HTR-8/SVneo (cell line): ENCODE measurements at places on chromosomes 6 and 20.

DNA sequence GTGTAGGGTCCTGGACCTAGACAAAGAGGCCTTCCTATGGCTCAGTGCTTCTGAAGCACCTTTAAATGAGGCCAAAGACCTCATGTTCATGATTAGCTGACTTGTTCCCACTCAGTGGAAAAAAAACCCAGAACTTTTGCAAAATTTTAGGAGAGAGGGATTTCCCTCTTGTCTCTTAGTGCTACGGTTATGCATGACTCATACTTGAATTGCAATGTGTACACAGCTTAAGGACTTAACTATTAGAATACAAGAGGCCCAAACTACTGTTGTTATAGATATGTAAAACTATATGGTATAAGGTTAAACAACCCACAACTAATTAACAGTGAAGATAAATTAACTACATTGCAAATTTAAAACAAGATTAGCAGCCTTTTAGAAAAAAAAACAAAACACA is 32.3 kb upstream of the HLA-A start:
- no peak for DNase-seq

- DNase-seq, result no peak
Observed at GRCh38 chr20:45372241-45372640, 5.9 kb downstream of the TP53TG5 start.

GRCh38 chr6:100186552-100186951 is 192.5 kb upstream of the MCHR2 start:
- DNase-seq, result no peak

- DNase-seq, result no peak
Observed at GRCh38 chr6:81906041-81906440, 153.6 kb upstream of the TENT5A start.

DNA sequence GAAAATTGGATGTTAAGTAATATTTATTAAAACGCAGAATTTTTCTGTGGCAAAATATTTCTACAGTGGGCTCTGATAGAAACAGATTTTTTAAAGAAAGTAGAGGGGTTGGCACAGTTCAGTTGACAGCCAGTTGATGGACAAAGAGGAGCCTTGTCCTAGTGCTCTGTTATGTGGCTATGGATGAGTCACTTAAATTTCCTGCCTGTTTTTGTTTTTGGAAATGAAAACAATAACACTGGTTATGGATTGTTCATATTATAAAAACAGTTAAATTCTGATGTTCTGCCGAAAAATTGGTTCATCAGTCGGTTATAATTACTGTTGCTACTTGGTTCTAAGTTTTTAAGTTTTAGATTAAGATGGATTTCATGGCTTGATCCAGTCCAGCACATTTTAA is 42.8 kb downstream of the MYO6 start:
- peak; percentile 20 for DNase-seq

GRCh38 chr20:46994341-46994740 is 99.7 kb downstream of the EYA2 start:
- no peak for DNase-seq

GRCh38 chr6:108302386-108302785 is 7.5 kb downstream of the AFG1L start:
- no peak for DNase-seq

DNA sequence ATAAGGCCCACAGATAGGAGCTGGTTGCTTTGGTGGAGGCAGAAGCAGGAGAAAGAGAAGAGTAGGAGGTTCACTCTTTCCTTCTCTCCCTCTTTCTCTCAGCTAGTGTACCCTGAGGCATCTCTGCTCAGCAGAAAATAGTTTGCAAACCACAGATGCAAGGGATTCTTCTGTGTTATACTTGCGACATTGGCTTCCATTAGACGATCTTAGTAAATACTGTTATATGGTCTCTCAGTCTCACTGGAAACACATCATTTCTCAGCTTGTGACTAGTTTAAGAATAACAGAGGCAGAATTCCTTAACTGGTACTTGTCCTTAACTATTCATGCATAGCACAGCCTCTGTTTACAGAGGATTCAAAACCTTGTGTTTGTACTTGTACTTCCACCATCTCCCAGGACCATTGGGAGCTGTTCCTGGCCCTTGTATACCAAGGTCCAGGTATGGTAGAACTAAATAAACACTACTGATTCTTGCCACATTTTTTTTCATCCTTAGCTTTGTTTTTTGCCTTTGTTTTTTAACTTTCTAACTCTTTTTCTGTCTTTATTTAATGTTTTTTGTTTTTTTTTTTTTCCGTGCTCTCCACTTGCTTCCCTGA is 218.2 kb downstream of the OTOR start:
- DNase-seq, result no peak

GRCh38 chr20:48706710-48707365 is 121.0 kb downstream of the PREX1 start:
- DNase-seq, result no peak

GRCh38 chr20:13271977-13272975 is 51.2 kb downstream of the ISM1 start:
- DNase-seq, result no peak

- no peak for DNase-seq
Observed at GRCh38 chr6:126698732-126699240, 358.9 kb downstream of the CENPW start.

DNA sequence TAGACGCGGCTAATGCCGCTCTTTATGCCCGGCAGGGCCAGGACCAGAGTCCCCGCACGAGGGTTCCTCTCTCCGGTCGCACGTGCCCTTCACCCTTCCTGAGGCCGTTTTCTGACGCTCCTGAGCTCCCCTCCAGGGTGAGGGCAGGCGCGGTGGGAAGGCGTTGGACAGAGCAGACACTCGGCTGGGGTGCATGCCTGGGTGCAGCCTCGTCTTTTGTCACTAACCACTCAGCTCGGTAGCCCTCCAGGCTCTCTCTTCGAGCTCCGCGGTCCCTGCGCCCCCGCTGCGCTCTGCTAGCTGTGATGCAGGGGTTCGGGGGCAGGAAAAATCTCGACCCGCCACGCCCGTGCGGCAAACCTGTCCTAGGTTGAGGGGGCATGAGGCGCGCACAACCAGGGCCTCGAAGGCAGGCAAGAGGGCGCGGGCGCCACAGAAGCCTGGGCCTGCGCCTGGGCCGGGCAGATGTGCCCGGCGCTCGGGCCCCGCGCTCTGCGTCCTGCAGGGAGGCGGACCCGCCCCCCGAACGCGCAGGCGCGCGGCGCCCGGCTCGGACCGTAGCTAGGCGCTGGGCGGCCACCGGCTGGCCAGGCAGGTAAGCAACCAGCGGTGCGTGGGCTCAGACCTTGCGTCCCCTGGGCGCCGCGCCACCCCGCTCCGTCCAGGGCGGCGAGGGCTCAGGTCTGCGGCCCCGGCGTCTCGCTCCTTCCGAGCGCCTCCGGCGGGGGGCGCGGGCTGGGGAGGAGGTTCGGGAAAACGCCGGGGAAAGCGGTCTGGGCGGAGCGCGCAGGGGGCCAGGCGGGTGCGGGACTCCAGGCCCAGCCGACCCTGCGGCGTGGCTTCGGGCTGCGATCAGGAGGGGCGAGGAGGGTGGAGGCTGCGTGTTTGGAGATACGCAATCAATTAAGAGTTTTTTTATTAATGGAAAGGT is at the start of gene L3MBTL1:
L3MBTL1 (plus strand) TSS at position 548 of the 931 bp plus-strand sequence. CDS start 5,807 bp downstream, outside the sequence.
- DNase-seq, result peak; percentile 97

- DNase-seq, result no peak
Observed at GRCh38 chr6:43812850-43813578, 43.0 kb downstream of the VEGFA start.

GRCh38 chr20:10492844-10493243 is 57.7 kb downstream of the SLX4IP start:
- DNase-seq, result no peak

- no peak for DNase-seq
Observed at GRCh38 chr6:25714765-25715164, 39.8 kb upstream of the SLC17A4 start.

DNA sequence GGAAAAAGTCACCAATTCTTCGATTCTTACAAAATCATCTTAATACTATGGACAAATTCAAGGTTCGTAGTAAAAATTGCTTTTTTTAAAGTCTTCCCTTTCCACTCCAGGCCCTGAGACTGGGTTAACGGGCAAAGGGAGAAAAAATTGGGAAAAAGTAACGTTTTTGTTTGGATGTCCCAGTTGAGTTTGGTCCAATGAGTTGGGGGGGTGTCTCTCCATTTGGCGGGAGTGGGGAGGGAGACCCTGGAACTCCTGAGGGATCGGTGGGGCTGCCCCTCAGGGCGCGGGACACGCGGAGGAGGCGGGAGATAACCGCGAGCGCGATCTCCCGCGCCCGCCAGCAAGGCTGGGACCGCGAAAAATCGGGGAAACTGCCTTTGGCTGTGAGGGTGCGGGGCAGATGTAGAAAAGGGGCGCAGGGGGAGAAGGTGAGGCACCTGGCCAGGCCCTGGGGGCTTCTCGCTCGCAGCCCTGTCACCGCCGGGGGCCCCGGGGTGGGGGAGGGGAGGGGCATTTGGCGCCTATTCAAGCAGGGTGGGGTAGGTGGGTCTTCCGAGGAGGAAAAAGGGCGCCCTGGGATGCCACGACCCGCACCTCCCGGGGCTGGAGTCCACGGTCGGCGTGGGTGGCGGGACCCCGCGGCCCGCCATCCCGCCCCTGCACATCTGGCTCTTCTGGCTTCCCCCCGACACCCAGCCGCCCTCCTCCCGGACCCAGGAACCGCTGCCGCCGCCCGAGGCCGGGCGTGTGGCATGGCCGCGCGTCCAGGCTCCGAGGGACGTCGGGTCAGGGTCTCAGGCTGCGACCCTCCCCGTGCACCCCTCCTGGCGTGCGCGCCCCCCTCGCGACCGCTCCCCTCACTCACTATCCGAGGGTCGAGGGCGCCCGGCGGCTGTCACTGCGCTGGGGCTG is 595 bp downstream of the FBXO5 start:
- no peak for DNase-seq

DNA sequence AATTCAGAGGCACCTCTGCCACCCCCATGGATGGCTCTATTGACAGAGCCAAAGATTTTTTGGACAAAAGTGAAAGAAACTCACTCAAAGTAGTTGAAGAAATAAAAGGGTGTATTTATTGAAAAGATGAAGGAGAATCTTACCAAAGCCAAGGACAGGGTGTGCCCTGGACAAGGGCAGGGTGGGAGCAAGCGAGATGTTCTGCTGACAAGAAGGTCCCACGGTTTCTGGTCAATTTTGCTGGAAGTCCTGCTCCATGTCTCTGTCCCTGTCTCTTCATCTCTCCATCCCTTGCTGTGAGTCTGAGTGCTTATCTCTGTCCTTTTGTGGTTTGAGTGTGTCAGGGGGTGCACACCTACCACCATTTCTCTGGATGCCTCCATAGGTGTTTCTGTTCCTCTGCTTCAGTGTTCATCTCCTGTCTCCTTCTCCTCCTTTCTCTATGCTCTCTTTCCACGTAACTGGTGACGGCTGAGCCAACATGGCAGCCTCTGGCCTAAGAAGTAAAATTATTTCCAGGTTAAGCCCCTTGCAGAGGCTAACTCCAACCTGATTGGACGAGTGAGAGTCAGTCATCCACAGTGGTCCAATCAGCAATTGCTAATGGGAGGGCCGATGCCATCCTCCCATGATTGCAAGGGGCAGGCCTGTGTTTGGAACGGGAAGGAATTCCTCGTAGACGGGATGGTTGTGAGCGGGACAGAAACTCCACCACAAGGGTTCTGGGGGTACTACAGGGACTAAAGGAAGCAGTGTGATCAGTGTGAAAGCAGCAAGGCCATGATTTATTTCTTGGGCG is 502.1 kb upstream of the CDH4 start:
- no peak for DNase-seq

DNA sequence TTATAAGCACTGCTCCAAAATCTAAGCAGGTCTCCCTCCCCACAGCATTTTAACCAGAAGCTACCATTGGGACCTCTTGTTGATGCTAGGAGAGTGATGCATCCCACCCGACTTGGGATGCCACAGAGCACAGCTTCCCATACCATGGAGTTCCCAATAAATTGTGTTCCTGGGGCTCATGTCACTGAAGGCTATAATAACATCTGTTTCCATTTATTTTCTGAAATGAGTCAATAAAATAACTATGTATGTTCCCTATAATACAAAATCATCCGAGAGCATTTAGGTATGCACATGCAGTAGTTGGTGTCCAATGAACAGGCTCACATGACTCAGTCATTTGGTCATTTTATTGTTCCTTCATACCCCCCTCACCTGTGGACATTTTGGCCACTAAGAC is 204.2 kb downstream of the TBC1D7 start:
- no peak for DNase-seq

DNA sequence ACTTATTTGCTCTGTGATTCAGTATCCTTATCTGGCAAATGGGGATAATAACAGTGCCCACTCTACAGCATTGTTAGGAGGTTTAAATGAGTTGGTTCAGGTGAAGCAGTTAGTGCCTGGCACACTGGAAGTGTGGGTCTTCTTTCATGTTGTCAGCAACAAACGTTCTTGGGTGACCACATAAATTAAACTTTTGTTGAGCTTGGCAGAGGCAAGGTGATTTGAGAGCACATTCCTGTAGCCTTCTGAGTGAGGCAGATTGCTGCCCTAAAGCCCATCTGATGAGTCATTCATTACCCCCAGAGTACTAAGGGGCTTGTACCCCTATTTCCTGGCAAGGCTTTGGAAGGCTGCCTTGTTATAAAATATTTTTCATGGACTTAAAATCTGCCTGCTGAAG is 25.8 kb downstream of the SEC23B start:
- DNase-seq, result no peak

DNA sequence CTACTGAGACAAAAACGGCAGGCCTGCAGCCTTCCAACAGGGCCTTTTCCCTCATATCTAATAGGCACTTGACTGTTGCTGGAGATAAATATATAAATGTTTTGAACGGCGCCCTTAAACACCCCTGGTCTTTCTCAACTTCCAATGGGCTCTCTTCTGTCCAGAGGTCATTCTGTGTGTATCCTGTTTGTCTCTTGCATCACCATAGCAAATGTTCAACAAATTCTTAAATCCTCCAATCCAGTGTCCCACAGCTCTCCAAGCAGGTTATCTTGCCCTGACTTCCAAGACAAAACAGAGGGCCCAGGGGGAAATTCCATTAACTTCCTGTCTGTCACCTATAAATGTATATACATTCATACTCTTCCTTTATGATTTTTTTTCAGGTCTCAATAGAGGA is 62.0 kb downstream of the OR2J2 start:
- DNase-seq, result no peak

- DNase-seq, result no peak
Observed at GRCh38 chr20:36303020-36303595, 3.0 kb upstream of the DLGAP4 start.

GRCh38 chr6:40724886-40725285 is 137.7 kb upstream of the LRFN2 start:
- no peak for DNase-seq

- DNase-seq, result peak; percentile 45
Observed at GRCh38 chr20:24773751-24774201, 175.3 kb upstream of the CST7 start.

DNA sequence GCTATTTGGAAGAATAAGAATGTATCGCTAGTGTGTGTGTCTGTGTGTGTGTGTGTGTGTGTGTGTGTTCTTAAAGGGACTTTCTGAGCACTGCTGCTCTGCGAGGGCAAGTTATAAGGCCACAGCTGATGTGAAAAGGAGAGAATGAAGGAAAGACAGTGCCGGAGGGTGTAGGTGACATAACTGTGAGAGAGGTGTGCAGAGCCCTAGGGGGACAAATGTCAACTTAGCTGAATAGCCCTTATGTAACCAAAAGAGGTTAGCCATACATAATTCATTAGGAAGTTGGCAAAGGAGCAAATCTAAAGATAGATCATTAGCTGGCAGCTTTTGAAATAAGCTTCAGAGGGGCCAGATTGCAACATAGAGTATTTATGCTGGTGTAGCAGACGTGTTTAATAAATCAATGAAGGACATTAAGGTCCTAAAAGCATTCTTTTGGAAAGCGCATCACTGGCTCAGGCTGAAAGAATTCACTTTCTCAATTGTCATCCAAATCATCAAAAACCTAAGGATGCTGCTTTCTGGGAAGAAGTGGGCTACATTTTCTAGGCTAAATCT is 81.0 kb downstream of the NDUFAF5 start:
- no peak for DNase-seq

GRCh38 chr20:59456342-59457279 is 147.7 kb upstream of the PHACTR3 start:
- no peak for DNase-seq

- peak; percentile 73 for DNase-seq
Observed at GRCh38 chr6:31651602-31652191, 764 bp downstream of the BAG6 start.
